NCI-H2171 (cell line): ENCODE measurements at places on chromosomes 7 and 10.

- DNase-seq = no peak
Observed at GRCh38 chr10:109995595-109995994, 12.2 kb upstream of the ADD3 start.

- DNase-seq = no peak
Observed at GRCh38 chr10:1100691-1101368, 44.6 kb downstream of the WDR37 start.

GRCh38 chr10:21497177-21497807 lies 28.2 kb downstream of the SKIDA1 start:
- peak; percentile 65 for DNase-seq

GRCh38 chr10:43728425-43728824 lies 79.7 kb upstream of the ZNF32 start:
- DNase-seq = no peak
